ENCODE measurements at places on chromosomes 3 and 15.

DNA sequence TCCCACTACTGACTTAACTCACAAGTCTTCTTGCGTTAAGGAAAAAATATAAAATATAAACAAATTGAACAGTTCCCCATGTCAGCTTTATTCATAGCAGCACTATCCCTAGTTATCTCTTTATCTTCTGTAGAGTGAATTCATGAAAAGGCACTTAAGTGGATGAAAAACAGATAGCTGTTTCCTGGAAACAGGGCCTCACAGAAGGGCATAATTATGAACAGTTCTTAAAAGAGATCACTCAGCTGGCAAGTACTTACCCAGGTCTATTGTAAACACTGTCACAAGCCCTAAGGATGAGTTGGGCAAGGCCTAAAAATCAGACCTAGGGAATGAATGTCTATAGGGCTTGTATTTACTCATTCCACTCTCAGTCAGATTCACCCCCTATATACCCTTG, 10.7 kb downstream of the MB21D2 start:
- no peak for DNase-seq

- DNase-seq = no peak
These were observed 129.5 kb upstream of the SLCO3A1 start for GRCh38 chr15:91723959-91724358.

DNA sequence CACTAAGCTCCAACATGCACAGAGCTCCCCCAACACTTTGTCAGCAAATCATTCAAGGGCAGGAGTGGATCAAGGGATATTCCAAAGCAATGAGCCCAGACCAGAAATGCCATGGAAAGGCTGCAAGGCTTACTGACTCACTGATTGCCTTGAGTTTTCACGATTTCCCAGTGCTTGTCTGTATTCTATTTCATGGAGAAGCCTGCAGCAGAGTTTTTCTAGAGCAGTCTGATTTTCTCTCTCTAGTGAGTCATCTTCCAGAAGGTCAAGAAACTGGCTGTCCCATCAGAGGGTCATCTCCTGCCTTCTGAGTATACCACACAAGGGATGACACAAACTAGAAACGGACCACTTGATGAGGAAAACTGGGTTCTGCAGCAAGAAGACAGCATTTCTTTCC, 16.5 kb downstream of the LMCD1 start:
- no peak for DNase-seq

- DNase-seq = no peak
These were observed 1018.6 kb downstream of the TUSC7 start for GRCh38 chr3:117728226-117728625.

- no peak for DNase-seq
These were observed 425.6 kb downstream of the TUSC7 start for GRCh38 chr3:117135207-117135606.

DNA sequence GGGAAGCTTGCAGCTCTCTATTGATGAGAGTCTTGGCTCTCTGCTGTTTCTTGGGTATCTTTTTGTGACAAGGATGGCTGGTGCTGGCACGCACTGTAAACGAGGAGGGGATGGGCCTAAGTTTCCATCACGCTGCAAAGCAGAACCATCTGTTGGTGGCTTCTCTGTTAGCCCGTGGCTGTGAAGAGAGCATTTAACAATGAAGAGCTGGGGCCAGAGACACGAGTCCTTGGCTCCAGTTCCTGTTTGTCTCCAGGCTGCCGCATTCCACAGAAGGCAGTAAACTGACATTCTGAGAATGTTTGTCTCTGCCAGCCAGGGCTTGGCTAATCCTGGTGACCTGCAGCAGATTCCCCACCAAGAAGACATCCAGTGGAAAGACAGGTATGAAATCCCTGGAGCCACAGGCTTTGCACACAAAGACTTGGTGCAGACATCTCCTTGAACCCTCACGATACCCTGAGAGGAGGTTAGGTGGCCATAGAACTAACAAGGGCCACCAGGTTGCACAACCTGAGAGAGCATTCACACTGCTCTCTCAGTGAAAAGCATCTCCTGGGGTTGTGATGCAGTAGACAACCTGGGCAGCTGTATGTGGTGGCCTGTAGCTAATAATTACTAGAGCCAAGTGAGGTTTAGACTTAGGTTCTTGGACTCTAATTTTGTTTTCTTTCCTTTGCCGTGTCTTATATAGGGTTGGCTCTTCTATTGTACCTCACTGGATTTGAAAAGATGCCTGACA, 130.9 kb downstream of the ASB7 start:
- DNase-seq = peak; percentile 55

DNA sequence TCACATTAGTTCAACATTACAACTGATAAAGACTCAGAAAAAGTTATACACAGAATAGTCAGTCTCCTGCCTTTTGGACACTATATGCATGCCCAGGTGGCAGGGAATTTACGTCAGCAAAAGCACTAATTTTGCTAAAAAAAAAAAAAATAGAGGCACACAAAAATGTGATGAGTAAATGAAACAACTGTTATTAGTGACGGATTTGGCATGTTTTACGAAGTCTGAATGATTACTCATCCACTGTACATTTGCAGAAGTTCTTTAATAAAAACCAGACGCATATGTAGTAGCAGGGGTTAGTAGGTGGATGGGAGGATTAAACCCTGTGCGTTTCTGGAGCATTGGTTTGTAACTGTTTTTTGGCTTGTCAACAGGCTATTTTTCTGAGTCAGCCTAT, 99.0 kb downstream of the MITF start:
- peak; percentile 34 for DNase-seq

DNA sequence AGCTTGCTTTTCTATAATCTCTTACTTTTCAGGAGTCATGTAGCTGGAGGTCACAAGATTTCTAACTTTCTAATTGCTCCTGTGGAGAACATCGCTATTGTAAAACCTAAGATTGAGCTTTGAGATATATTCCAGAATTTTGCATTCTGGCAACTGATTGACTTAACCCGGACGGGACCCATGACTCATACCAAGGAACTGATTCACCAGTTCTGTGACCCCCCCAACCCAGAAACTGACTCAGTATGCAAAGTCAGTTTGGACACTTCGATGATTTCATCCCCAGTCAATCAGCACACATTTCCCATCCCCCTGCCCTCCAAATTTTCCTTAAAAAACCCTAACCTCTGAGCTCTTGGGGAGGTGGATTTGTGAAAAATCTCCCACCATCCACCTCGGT, 396.5 kb upstream of the GBE1 start:
- no peak for DNase-seq

DNA sequence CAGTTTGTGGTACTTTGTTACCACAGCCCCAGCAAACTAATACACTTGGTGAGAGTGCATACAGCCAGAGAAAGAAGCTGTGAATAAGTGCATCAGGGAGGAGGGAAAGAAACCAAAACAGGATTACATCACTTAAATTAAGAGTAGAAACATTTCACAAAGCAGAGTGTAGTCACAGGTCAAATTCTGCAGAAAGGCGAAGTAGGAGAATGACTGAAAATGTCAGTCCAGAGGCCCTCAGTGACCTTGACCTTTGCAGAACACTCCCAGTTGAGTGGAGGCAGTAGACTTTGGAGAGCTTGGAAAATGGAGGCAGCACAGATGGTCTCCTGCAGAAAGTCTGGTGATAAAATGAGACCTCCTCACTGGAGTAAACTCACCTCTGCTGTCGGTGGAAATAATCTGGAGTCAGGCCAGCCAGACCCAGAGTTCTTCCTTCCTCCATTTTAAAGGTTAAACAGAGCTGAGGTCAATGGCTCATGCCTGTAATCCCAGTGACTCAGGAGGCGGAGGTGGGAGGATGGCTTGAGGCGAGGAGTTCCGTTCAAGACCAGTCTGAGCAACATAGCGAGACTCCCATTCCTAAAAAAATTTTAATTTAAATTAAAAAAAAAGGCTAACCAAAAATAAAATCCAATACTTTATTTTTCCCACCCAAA, 5.0 kb downstream of the CD86 start:
- DNase-seq = no peak

DNA sequence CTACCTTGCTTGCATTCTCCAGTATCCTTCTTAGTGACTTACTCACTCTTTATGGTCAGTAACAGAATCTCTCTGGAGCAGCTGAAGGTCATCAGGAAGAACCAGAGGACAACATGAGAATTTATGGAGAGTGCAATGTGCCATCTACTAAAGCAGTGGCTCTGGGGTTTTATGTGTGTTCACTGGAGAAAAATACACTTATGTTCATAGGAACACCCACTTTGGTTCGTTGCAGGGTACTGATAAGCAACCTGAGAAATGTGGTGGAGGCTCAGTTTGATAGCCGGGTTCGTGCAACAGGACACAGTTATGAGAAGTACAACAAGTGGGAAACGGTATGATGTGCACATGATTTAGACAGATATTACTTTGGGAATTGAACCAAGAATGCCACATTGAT, 12.8 kb downstream of the CPB1 start:
- DNase-seq = no peak

DNA sequence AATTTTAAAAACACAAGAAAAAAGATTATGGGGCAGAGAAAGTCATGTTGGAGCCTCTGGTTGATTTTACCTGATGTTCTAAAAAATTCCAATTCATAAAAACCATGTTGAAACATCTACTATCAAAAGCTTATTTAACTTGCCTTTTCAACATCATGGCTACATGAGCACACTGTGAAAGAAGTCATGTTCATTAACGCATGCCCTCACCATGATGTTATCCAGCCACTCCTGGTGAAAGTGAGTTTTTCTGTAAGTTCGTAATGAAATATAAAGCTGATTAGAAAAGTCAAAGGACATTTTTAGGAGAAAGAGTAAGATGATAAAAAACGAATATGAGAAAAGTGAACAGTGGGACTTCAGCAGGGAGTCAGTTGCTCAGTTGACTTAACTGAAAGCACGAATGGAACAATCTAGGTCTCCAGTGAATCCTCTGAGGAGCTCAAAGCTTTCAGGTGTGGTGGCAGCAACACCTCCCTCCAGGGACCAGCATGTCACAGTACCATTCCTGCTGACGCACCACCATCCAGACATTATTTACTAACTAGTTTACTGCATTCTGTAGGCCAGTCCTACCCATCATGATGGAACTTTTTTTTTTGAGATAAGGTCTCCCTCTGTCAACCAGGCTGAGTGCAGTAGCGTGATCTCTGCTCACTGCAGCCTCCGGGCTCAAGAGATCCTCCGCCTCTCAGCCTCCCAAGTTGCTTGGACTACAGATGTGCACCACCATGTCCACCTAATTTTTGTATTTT, 95.2 kb downstream of the MEIS2 start:
- no peak for DNase-seq

DNA sequence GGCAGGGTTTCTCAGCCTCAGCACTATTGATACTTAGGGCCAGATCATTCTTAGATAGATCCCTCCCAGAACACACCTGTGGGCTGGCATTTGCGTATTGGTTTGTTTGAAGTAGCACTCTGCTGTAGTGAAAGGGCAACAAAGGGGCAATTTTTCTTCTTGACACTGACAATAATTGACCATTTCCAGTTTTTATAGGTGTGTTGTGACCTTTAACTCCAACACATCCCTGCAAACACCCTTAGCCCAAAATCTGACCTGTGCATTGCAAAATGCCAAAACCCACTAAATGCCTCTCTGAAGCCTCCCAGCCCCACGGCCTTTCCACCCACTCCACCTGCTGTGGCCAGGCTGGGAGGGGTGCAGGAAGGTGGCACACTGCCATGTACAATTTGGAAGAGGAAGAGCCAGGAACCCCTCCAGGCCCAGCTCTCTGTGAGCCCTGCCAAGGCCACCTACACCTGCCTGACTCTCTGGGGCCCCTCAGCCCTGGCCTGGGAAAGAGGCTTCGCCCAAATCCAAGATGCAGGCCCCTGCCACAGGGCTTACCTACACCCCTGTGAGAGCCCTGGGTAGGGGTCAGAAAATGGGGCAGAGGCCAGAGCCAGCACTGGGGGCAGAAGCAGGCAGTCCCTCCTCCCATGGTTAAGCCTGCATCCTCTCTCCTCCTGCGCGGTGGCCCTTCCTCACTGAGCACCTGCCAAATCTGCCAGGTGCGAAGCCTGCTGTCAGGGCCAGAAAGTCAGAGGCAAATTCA, 9.6 kb upstream of the CYP11A1 start:
- DNase-seq = no peak

DNA sequence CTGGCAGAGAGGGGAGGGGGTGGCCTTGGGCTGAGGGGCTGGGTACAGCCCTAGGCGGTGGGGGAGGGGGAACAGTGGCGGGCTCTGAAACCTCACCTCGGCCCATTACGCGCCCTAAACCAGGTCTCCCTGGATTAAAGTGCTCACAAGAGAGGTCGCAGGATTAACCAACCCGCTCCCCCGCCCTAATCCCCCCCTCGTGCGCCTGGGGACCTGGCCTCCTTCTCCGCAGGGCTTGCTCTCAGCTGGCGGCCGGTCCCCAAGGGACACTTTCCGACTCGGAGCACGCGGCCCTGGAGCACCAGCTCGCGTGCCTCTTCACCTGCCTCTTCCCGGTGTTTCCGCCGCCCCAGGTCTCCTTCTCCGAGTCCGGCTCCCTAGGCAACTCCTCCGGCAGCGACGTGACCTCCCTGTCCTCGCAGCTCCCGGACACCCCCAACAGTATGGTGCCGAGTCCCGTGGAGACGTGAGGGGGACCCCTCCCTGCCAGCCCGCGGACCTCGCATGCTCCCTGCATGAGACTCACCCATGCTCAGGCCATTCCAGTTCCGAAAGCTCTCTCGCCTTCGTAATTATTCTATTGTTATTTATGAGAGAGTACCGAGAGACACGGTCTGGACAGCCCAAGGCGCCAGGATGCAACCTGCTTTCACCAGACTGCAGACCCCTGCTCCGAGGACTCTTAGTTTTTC, 4.9 kb downstream of the ISL2 start:
- peak; percentile 71 for DNase-seq

- no peak for DNase-seq
These were observed 38.5 kb downstream of the SCN11A start for GRCh38 chr3:39013289-39013688.

DNA sequence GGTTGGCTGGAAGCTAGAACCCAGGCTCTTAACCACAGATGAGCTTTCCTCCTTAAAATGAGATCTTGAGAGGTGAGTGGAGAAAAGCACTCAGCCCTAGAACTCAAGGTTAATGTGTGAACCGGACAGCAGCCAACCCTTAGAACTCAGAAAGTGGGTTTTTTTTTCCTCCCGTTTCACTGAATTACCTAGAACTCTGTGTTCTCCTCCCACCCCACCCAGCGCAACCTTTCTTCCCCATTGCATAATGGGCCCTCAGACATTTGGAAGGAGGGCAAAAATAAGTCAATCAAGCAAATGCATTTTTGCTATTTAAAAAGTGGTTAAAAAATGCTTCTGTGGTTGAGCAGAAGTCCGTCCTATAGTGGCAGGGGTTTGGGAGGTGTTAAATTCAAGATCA, 36.7 kb downstream of the POC1A start:
- DNase-seq = no peak

- DNase-seq = no peak
These were observed 87.6 kb upstream of the LRIG1 start for GRCh38 chr3:66588340-66588847.

GRCh38 chr3:24086617-24087404, 141.7 kb downstream of the NR1D2 start:
- DNase-seq = peak; percentile 62

DNA sequence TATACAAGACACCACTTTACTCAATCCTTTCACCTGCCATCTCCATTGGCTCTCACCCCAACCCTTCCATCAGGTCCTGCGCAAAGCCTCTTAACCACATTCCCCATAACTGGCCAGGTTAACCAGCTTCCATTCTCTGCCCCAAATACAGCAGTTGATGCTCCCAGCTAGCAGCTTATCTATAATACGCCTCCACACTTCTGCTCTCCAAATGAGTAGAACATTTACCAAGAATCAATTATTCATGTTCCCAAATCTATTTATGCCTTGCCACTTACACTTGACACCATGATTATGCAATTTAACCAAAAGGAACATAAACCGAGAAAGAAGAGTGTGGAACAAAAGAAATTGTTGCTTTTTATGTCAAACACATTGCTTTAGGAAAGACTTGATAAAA, 103.7 kb upstream of the TPM1 start:
- DNase-seq = no peak

- DNase-seq = peak; percentile 74
These were observed 272.6 kb downstream of the SUCLG2 start for GRCh38 chr3:67381667-67382272.
